ENCODE measurements at places on chromosomes 12 and 14. TPM values are rescaled to one million over a fixed set of nuclear protein-coding genes. Genes with fewer than 3 reads are reported as not detected.

DNA sequence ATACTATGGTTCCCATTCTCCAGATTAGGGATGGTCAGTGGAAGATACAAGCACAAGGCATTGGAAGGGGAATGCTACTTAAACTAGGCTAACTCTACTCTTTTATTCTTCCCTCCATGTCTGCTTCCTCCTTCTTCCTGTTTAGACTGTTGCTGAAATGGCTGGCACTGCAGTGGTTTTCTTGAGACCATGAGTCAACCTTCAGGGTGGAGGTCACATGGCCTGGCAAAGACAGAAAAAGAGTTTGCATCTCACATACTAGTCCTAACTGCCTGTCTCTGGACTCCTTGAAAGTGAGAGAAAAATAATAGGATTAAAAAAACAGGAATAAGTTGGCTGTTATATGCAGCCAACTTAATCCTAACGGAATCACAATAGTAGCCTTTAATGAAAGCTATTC lies 37.0 kb downstream of the ALDH1L2 start:
- no peak overlapping the region for H3K4me3 ChIP-seq
- H3K36me3 ChIP-seq = peaks cover 60% of the 10 kb centered on the region
- no peaks in the 10 kb centered on the region for H3K4me1 ChIP-seq

DNA sequence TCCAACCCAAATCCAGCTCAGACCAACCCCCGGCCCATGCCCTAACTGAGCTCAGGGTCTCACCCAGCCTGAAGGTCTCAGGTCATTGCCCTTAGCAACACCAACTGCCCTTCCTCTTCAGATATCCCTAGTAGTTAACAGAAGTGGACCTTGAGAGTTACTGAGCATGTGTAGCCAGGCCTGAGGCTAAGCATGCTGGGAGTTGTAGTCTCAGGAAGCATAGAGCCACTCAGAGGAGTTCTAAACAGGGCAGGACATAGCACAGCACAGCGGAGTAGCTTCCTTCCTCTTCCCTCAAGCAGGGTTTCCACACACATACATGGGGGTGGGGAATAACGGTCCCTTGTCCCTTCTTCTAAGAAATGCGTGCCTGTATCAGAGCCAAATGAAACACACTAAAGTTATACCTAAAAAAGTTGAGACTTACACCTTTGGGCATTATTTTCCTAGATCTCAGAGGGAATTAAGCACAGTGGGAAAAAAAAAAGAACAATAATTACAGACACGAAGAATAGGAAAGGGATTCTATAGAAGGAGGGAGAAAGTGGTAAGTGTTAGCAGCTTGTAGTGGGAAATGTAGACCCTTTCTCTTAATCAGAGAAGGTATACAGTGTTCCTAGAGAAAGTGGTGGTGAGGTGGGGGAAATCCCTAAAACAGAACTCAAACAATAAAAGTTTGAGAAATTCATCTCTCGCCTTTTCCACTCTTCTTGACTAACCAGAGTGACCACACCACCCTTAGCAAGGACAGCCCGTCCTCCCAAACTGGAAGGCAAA lies 4.4 kb downstream of the KMT2D start:
- H3K36me3 ChIP-seq = peaks cover 34% of the 10 kb centered on the region
- H3K27me3 ChIP-seq = no peaks in the 10 kb centered on the region
- H3K4me3 ChIP-seq = peak overlapping the region; percentile 91
- H3K4me1 ChIP-seq = peaks cover 51% of the 10 kb centered on the region

GRCh38 chr12:89138048-89138852 lies 214.1 kb downstream of the DUSP6 start:
- no peaks in the 10 kb centered on the region for H3K36me3 ChIP-seq
- peaks cover 5% of the 10 kb centered on the region for H3K4me1 ChIP-seq
- no peak for DNase-seq
- H3K27ac ChIP-seq = no peak overlapping the region

- no peak for DNase-seq
- no peak overlapping the region for H3K27ac ChIP-seq
- peak overlapping the region; percentile 48 for H3K4me3 ChIP-seq
These were observed 250.1 kb downstream of the APAF1 start for GRCh38 chr12:98895086-98895651.

- H3K36me3 ChIP-seq = peaks cover 13% of the 10 kb centered on the region
- H3K4me1 ChIP-seq = peaks cover 20% of the 10 kb centered on the region
- H3K4me3 ChIP-seq = no peak overlapping the region
These were observed 16.4 kb upstream of the PUS1 start for GRCh38 chr12:131912518-131913274.

Gene ESPL1
- 8.6 TPM for total RNA-seq

- no peak overlapping the region for H3K4me3 ChIP-seq
- peaks cover 25% of the 10 kb centered on the region for H3K36me3 ChIP-seq
- H3K4me1 ChIP-seq = no peaks in the 10 kb centered on the region
These were observed 130.3 kb downstream of the CEP83 start for GRCh38 chr12:94329366-94329765.

Gene DCN
- total RNA-seq = 2,230 TPM

DNA sequence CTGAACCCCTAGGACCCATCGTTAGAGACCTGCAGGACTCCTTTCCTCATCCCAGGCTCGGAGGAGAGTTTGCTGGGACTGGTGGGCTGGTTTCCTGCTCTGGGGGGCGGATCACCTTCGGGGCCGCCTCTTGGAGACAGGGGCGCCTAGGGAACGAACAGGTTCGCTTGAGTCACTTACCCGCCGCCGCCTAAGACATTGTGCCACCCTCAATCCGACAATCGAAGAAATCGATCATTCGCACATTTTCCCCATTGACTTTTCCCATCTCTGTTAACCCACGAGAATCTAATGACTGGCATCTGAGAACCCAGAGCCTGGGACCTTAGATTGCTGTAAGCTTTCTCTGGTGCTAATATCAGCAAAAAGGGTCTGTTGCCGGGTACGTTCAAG lies 322 bp downstream of the SLC39A9 start:
- H3K36me3 ChIP-seq = peaks cover 17% of the 10 kb centered on the region
- peak overlapping the region; percentile 100 for H3K27ac ChIP-seq
- peak overlapping the region; percentile 95 for H3K4me3 ChIP-seq
- H3K4me1 ChIP-seq = peaks cover 53% of the 10 kb centered on the region
- no peaks in the 10 kb centered on the region for H3K27me3 ChIP-seq

GRCh38 chr14:99242238-99242637 lies 29.8 kb downstream of the BCL11B start:
- H3K4me1 ChIP-seq = peaks cover 2% of the 10 kb centered on the region
- no peak for DNase-seq
- no peak overlapping the region for H3K27ac ChIP-seq
- H3K36me3 ChIP-seq = no peaks in the 10 kb centered on the region
- H3K27me3 ChIP-seq = peaks cover 64% of the 10 kb centered on the region

- peaks cover 42% of the 10 kb centered on the region for H3K27me3 ChIP-seq
- H3K4me3 ChIP-seq = no peak overlapping the region
- no peaks in the 10 kb centered on the region for H3K36me3 ChIP-seq
- H3K27ac ChIP-seq = no peak overlapping the region
- H3K4me1 ChIP-seq = no peaks in the 10 kb centered on the region
- no peak for DNase-seq
These were observed 35.9 kb upstream of the CEP83 start for GRCh38 chr12:94495445-94496115.

Data from osteocyte (in vitro differentiated cells).